ENCODE measurements at places on chromosomes 7 and 10.

- H3K4me1 ChIP-seq = no peaks in the 10 kb centered on the region
- no peak for DNase-seq
- no peak overlapping the region for H3K4me3 ChIP-seq
- no peak overlapping the region for H3K27ac ChIP-seq
- peaks cover 21% of the 10 kb centered on the region for H3K36me3 ChIP-seq
- no peaks in the 10 kb centered on the region for H3K27me3 ChIP-seq
Observed at GRCh38 chr10:121500701-121501332, 97.4 kb downstream of the FGFR2 start.

DNA sequence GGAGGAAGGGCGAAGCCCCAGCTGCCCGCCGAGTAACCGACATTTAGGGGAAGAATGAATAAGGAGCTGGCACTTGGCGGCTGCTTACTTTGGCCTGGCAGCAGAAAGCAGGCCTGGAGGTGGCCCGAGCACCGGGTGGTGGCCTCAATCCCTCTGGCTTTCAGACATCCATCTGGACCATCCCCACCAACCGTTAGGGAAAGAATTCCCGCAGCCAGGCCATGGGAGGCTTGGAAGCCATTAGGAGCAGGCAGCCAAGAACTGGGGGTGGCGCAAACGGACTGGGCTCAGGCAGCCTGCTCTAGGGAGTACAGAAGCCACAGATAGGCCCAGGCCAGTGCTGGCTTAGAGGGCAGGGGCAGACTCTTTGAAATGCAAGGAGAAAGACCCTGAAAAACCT, 132.7 kb downstream of the NEURL1 start:
- H3K27me3 ChIP-seq = no peaks in the 10 kb centered on the region
- peaks cover 5% of the 10 kb centered on the region for H3K36me3 ChIP-seq
- H3K4me1 ChIP-seq = no peaks in the 10 kb centered on the region
- H3K27ac ChIP-seq = no peak overlapping the region

DNA sequence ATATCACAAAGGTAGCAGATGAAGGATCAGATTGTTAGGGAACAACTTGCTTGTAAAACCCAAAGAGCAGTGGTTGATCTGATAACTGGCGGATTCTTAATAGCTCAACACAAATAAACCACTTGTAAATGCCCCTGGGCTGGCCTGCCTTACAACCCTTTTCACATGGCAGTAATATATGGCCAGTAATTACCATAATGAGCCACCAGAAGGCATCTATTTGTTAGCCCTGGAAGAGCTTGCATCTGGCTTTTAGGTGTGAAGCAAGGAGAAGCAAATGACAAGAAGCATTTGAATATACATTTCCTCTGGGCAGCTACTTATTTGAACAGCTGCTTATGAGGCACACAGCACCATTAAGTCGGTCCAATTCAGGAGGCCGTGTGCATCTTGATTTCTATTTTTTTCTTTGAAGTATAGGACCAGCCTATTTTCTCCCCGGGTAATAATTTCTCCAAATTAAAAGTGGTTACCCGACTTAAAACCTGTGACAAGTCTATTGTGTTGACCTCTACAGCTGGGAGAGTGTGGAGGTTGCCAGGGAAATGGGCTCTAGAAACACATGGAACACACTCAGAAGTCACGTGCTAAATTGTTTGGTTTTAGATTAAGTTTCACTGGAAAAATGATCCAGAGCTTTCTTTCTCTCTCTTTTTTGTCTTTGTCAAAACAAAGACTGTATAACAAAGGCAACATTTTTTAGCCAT, 113.4 kb downstream of the SEM1 start:
- no peaks in the 10 kb centered on the region for H3K27me3 ChIP-seq
- DNase-seq = no peak
- no peaks in the 10 kb centered on the region for H3K4me1 ChIP-seq

GRCh38 chr10:9357471-9357870, 1303.0 kb downstream of the GATA3 start:
- H3K36me3 ChIP-seq = no peaks in the 10 kb centered on the region
- no peaks in the 10 kb centered on the region for H3K27me3 ChIP-seq
- no peak for DNase-seq
- H3K27ac ChIP-seq = no peak overlapping the region

GRCh38 chr7:26155531-26156375, 3.8 kb downstream of the NFE2L3 start:
- H3K36me3 ChIP-seq = no peaks in the 10 kb centered on the region
- peaks cover 23% of the 10 kb centered on the region for H3K4me1 ChIP-seq
- DNase-seq = no peak
- no peak overlapping the region for H3K4me3 ChIP-seq

- no peaks in the 10 kb centered on the region for H3K27me3 ChIP-seq
- H3K4me3 ChIP-seq = no peak overlapping the region
- no peak overlapping the region for H3K27ac ChIP-seq
- DNase-seq = no peak
- no peaks in the 10 kb centered on the region for H3K4me1 ChIP-seq
- H3K36me3 ChIP-seq = no peaks in the 10 kb centered on the region
Observed at GRCh38 chr10:84484541-84484940, 156.2 kb downstream of the CCSER2 start.

DNA sequence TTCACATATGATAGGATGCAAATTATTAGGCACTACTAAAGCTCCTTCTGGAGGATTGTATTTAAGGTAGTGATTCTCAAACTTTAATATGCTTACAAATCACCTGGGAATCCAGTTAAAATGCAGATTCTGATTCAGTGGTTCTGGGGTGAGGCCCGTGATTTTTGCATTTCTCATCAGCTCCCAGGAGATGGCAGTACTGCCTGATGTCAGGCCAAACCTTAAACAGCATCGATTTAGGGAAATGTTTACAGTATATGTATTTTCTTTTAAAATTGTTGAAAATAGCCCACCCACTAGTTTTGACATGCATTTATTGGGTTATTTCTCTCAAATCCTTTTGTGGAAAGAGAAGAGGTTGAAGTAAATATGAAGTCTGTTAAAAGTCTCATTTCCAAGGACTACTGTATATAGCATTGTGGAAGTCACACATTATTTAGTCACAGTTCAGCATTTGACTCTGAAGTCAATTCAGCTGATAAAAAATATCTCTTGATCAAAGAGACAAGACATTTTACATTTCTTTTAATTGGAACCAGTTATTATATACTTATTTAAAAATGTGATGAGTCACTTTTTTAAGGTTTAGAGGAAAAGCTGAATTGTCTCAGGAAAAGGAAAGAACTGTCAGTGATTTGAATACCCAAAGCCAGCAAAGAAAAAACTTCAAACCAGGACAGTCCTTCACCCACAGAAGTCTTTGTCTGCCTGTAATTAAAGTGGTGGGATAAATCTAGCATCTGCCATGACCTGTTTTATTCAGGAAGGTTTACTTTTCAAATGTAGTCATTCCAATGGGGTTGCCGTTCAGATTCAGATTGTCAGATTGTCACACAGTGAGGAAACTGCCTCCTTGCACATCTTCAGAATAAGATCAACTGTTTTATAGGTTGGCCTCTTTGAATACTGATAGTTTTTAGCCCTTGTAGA, 21.1 kb upstream of the HBP1 start:
- no peaks in the 10 kb centered on the region for H3K36me3 ChIP-seq
- no peak overlapping the region for H3K4me3 ChIP-seq
- no peaks in the 10 kb centered on the region for H3K4me1 ChIP-seq
- no peak overlapping the region for H3K27ac ChIP-seq
- DNase-seq = no peak

GRCh38 chr10:51668336-51668689, 31.1 kb downstream of the CSTF2T start:
- no peaks in the 10 kb centered on the region for H3K4me1 ChIP-seq
- no peaks in the 10 kb centered on the region for H3K27me3 ChIP-seq
- no peak for DNase-seq
